ENCODE measurements at places on chromosomes 7 and 10.

DNA sequence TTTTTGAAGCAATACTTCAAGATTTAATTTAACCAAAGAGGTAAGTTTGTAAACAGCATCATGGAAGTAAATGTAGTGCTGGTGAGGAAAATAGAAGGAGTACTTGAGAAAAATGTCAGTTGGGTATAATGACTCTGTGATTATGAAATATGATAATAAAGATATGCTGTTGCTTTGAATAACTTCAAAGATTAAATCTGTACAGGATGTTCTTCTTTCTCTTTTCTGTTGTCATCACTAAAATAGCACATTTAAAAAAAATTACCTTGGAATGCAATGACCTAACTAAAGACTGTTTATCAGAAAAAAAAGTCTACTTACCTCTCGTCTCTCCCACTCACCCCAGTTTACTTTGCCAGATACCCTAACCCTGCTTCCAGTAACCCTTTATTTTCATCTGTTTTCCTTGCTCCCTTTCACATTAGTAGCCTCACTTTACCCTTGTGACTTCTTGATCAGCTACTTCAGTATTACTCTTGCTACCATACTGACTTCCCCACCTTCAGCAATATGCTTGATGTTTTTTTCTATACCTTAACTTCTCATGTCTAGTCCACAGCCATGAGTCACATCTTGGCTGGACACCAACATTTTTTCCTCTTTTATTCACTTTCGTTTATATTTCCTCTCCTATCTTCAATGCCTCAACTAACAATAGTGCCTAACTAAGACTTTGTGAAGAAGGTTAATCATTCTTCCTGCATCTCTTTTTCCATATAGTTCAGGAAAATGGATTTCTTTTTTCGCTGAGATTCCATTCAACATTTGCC lies 29.7 kb upstream of the TAS2R16 start:
- DNase-seq, result no peak

GRCh38 chr10:116504786-116505185 lies 40.9 kb upstream of the PNLIP start:
- no peak for DNase-seq

GRCh38 chr10:62689712-62690111 lies 114.8 kb upstream of the ADO start:
- DNase-seq, result no peak

- no peak for DNase-seq
These were observed 55.5 kb upstream of the CCNJ start for GRCh38 chr10:95987685-95988426.

GRCh38 chr7:76397409-76398183 lies 11.9 kb downstream of the SSC4D start:
- DNase-seq, result no peak

DNA sequence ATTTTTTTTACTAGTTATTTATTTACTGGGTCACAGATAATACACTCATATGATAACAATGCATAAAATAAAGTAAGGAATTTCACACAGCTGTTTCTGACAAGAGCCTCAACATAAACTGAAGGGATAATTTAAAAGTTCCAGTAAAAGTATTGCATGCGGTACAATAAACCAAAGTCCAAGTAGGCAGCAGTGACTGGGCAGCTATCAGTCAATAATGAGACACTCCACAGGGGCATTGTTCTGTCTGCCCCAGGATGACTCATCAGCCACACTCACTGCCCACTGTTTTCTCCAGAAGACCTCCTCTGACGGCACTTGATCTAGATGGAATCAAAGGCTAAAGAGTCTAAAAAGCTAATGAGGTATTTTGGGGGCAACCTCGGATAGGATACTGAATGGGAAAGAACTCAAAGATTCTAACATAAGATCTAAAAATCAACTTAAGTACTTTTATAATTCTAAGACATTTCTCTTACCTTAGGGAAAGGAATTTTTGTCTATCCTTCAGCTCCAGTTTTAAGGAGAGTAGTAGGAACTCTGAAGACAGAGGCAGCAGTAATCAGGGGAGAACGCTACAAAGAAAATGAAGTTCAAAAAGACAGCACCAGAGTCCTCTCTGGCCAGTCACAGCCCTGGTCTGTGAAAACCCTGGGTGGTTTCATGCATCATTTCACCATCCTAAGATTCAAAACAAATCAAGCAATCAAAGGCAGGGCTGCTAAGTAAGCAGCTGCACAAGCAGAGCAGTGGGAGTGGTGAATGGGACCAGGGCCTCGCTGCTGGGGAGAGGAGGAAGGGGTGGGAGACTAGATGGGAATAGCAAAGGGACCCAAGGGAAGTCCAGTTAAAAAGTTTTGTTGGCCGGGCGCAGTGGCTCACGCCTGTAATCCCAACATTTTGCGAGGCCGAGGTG lies 175.1 kb downstream of the AVL9 start:
- DNase-seq, result no peak

- no peak for DNase-seq
These were observed 74.5 kb upstream of the EXOC6 start for GRCh38 chr10:92773776-92774175.

DNA sequence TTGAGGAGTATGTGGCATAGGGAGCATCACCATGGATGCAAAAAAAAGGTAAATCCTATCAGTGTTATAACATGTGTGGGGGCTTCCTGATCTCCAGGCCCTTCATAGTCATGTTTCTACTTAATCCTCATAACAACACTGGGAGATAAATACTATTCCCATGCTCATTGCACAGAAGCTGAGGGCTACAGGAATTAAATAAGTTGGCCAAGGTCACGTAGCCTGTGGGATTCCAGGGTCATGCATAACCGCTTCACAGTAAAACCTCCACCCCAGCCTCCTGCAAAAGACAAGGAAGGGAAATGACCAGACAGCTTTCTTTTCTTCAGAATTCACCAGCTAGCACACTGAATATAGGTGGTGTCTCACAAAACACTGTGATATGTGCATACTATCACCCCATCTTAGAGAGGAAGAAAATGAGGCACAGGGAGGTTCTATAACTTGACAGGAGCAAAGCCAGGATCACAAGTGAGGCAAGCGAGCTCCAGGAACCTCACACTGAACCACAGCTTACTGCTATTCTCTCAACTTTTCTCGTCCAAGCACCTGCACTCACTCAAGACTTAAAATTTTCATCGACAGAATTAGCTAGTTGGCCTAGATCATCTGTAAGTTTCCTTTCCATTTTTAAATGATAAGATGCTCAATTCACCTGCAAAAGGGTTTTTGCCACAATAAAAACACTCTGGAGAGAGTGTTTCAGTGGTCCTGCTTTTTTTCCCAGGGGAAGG lies 13.4 kb downstream of the JAZF1 start:
- no peak for DNase-seq

Measured in ascending aorta (tissue), 2 donors.